ENCODE measurements at places on chromosomes 2 and 18.

- DNase-seq: no peak
Measured at GRCh38 chr2:172472446-172473033, 45.2 kb downstream of the ITGA6 start.

DNA sequence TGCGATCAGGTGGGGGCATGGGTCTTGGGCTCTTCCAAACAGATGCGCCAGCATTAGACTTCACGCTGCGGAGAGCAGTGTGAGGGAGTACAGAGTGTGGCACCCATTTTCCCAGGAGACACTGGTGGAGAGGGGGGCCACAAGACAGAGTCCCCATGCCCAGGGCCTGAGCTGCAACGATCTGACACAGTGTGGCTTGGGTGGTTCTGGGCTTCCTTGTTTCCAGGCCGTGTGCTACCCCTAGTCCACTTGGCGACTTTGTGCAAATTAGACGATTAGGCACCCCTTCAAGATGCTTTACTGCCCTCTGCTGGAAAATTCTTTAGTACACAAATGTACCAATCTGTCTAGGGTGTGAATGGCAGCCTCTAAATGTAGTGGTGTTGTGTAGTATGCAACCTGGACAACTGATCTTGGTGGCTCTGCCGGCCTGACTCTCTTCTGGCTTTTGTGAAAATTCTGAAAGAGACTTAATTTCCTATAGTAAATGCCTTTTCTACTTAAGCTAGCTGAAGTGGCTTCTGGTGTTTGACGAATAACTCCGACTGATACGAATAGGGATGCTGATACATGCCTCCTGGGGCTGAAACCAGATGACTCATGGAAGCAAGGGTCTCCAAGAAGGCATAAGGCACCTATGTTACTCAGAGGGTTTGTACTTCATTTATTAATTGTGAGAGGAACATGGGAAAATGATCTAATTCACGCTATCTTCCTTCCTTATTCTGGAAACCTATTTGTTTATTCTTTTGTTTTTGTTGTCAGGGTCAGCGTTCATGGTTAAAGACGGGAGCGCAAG lies 92.3 kb upstream of the SMAD2 start:
- DNase-seq: no peak

- DNase-seq: no peak
Measured at GRCh38 chr2:241082341-241083090, 19.6 kb downstream of the MTERF4 start.

DNA sequence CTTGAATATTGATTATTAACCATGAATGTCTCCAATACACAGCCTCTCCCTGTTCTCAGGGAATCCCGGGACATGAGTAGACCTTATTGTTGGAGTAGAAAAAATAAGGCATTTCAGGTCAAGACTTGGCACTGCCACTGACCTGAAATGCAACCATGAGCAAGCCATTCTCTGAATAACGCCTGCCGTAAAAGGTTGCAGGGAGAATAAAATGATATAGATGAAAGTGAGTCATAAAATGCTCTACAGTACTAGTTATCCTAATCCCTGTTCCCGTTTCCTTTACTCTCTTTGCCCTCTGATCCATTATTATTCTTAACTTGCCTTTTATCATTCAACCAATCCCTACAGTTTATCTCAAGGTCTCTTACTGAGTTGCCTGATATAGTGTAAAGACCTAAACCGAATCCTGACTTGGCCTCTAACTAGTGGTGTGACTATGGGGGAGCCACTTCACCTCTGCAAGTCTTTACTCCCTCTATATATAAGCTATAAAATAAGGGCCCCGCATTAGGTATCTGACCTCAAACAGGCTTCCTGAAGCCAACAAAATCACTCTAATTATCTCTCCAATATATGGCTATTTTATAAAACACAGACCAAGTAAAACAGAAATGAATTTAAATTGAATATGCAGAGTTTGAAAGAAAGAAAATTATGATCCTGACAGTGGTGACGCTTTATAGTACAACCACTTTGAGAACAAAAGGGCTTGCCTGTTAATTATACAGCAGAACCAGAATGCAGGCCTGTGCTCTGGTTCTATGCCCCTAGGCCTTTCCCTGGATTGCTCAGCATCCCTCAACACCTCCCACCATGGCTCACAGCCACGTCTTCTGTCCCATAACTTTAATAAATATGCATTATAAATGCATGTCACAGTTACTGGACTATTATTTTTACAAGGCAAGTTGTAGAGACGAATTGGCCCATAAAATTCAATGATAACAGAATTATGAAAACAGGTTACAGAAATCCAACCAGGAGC lies 183.1 kb downstream of the STK39 start:
- no peak for DNase-seq

DNA sequence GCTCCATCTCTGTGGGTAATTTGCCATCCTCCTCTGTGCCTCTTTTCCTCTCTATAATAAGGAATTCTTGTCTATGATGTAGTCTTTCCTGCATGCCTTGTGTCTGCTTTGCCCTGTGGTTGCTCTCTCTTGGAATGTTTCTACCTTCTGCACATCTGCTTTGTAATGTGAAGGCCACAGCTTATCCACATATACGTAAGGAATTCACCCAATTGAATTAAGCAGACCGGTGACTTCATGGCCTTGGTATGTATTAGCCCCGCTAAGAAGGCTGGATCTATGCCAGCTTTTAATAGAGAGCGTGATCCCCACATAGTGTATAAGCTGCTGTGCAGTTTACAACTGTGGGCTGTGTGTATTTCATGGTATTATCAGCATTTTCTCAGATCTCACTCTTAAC lies 274.7 kb downstream of the RNF144A start:
- DNase-seq: peak; percentile 93

DNA sequence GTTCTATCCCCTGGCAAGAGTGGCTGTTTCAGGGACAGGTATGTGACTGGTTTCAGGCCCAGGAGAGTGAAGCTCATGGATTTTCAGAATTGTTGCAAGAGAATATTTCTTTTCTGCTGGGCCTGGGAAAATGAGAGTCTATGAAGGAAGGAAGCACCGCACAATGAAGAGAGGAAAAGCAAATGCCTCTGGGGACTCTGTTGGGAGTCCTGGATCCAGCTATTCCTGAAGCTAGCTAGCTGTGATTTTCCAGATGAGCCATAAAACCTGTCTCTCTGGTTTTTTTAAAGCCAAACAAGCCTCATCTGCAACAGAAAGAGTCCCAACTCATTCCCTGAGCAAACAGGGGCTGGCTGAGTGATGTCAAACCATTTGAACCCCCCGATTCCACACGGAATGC lies 53.7 kb downstream of the CRACDL start:
- no peak for DNase-seq

GRCh38 chr2:194672994-194673393 lies 984.0 kb upstream of the SLC39A10 start:
- DNase-seq: no peak

GRCh38 chr2:137467246-137467862 lies 496.9 kb upstream of the HNMT start:
- DNase-seq: no peak

DNA sequence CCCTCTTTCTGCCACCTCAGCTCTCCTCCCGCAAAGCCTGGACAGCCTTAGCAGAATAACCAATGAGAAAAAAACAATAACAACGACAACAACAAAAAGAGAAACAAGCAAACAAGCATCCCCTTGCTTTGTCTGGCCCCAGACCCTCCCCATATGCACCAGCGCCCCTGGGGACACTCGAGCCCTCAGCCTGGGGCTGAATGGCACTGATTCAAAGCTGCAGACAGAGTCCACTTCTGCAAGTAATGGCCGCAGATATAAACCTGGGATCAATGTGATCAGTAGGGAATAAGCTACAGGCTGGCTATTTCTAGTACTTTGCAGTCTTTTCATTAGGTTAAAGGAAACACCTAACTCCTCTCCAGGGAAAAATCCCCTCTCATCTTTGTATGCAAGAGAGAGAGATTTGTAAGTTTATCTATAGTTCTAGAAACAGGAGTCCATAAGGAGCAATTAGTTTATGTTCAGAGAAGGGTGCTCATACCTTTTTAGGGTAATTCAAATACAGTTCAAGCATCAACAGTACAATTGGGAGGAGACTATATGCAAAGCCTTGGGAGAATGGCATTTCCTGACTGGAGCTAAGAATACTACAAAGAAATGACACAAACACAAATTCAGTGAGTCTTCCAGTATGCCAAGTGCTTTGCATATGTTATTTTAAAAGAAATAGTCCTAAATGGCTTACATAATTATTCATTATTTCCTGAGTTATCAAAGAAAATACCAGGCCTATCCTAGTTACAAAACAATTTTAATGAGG lies 122.3 kb upstream of the DDX18 start:
- no peak for DNase-seq

- no peak for DNase-seq
Measured at GRCh38 chr18:58941426-58942099, 76.9 kb downstream of the ZNF532 start.

Measured in AG04449 (cell line).